ENCODE measurements at places on chromosomes 3 and 15.

DNA sequence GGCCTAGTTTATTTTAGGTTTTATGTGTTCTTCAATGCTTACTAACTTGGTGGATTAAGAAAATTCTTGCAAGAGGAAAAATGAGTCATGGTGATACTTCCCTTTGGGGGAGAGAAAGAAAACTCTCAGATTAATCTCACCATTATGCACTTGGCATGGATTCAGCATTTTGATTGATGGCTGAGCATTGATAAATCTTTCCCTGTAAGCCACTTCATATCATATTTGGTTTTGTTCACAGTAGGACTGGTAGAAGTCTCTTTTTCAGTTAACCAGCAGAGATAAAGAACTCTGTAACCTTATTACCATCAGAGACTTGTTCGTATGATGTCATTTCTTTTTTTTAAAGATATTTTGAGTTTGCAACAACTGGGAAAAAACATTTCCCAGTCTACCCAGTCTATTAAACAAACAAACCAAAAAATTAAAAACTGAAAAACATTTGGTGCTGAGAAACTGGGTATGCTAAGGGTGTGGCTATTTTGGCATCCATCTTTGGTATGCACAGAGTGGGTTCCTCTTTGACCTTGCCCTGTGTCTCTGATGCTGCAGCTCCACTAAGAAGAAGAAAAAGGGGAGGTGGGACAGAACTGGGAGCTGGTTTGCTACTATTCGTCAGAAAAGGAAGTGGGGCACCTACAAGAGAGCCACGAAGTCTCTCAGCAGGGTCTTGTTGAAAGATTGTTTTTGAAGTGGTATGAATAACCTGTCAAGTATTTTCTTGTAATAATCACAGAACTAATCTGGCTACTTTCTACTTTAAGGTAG, 17.2 kb downstream of the TMOD3 start:
- DNase-seq, result no peak

DNA sequence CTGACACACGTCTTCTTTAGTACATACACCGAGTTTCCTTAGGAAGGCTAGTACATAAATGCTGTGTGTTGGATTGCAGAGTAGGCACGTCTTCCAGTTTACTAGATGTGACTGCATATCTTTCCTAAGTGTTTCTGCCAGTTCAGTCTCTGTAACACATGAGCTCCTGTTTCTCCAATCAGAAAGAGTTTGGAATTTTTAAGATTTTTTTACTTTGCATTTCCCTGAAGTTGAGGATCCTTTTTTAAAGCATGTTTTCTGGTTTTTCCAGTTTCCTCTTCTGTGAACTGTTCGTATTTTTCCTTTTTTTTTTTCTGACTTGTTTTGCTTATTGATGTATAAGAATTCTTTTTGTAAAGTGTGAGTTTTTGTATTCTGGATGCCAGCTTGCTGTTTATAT, 7.5 kb upstream of the POLR2M start:
- no peak for DNase-seq

DNA sequence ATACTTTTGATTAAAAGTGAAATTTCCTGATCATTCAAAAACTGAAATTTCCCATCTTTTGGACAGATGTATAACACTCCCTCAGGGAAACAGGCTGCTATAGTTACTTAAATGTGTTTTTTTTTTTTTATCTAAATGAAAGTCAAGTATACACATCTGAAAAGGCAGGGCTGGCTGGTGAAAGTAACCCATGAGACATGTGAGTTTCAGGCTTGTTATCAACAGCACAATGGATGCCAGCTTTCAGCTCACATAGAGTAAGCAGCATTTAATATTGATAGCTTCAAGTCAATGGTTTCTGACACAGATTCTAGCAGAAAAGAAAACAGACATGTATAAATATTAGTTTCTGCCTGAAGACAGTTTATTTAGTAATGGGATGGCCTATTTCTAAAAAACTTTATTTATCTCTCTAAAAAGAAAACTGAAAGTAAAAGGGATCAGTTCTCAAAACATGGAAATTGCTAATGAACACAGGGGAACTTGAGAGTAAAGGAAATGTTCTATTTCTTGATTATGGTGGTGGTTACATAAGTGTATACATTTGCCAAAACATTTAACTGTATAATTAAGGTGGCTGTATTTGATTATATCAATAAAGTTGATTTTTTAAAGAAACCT, 89.7 kb upstream of the CMC1 start:
- no peak for DNase-seq

GRCh38 chr3:51668756-51669155, 2.3 kb upstream of the TEX264 start:
- no peak for DNase-seq

DNA sequence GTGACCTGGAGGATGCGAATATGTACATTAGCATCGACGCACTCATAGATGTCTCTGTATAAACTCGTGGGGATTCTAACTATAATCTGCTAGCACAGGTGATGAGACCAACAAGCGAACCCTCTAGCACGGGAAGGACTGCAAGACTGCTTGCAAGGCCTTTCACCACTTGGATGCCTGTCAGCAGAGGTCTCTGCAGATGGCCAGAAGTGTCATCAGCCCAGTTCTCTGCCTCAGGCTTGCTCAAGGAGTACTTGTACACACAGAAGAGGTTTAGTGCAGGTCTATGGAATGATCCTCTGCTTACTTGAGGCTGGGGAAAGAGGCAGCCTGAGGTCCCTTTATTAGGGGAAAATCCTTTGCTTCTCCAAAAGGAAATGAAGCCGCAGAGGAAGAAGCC, 48.1 kb downstream of the EDEM1 start:
- DNase-seq, result no peak

- no peak for DNase-seq
Measured at GRCh38 chr15:66738116-66738515, 36.1 kb downstream of the SMAD6 start.

- DNase-seq, result no peak
Measured at GRCh38 chr3:156253150-156253549, 132.8 kb downstream of the KCNAB1 start.

All from D341Med (cell line).